ENCODE measurements at places on chromosomes 11 and 22. TPM values are rescaled to one million over a fixed set of nuclear protein-coding genes. Genes with fewer than 3 reads are reported as not detected.

DNA sequence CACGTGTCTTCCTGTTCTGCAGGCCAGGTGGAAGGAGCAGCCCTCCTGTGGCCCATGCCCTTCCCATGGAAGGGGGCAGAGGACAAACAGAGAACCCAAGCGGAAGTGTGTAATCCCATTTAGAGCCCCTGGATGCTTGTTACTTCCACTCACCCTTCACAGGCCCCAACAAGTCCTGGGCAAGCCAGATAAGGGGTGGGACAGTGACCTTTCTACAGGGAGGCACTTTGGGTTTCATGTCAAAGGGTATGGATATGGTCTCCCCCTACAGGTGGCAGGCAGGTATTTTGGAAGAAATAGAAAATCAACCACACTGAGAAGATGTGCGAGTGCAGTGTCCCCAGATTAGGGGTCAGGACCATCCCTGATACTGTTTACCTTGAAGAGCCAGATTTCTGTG, 11.4 kb downstream of the MPEG1 start:
- no peak for DNase-seq

- DNase-seq, result no peak
Measured at GRCh38 chr11:12772324-12772723, 98.1 kb downstream of the TEAD1 start.

DNA sequence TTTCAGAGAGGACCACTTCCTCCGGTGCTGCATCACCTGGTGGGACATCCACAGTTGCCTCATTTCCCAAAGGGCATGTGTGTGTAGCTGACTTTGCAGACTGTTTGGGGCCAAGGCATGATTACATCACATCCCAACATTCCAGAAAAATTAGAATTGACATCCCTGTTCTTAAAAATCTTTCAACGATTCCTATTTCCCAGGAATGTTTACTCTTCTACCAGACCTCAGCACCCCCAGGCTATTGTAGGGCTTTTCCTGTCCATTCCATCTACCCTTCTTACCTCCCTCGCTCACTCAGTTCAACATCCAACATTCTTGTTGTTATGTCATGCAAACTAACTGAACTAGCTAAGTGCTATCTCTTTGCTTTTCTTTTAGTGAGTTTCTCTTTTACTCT, 37.3 kb downstream of the PIWIL4 start:
- DNase-seq, result no peak

DNA sequence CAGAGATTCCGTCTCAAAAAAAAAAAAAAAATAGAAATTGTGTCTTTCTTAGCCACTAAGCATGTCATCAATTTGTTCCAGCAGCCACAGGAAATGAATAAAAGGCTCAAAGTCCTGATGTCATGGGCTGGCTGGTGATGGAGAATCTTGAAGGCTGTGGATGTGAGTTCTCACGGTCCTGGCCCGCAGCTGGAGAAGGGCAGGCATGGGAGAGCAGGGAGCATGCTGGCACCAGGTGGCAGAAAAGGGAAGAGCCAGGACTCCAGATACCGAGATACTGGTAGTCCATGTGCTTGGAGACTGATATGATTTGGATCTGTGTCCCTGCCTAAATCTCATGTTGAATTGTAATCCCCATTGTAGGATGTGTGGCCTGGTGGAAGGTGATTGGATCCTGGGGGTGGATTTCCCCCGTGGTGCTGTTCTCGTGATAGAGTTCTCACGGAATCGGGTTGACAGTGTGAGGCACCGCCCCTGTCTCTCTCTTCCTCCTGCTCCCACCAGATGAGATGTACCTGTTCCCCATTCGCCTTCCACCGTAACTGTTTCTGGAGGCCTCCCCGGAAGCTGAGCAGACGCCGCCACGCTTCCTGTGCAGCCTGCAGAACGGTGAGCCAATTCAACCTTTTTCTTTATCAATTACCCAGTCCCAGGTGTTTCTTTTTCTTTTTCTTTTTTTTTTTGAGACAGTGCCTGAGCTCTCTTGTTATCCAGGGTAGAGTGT, 18.1 kb downstream of the MRGPRD start:
- no peak for DNase-seq

GRCh38 chr11:64726211-64726641, 3.2 kb upstream of the NRXN2 start:
- DNase-seq, result no peak

DNA sequence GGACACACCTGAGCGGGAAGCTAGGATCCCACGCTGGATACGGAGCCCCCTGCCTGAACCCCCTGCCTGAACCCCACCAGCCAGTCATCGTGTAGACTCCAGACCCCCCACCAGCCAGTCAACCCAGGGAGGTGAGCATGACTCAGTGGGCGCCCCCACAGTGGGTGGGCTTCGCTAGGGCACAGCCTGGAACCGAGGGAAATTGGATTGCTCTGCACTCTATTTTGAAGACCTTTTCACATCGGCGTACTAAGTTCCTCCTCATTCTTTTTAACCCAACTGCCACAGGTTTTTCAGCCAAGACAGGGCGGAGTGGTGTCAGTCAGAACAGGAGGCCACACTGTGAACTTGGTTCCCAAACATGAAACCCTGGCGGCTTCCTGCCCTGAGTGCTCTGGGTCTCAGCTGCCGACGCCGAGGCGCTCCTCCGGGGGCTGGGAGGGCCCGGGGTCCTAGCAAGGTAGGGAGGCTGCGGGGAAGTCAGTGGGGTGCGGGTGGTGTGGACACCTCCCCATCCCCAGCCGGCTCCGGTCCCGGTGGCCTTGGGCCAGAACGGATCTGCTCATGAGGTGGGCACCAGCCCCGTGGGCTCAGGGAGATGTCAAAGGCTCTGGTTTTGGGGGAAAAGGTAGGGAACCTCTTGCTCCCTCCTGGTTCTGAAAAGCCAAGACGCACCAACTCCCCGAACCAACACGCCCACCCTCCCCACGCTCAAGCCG, 57.0 kb downstream of the BRD1 start:
- DNase-seq, result no peak

GRCh38 chr11:94325681-94326080, 21.3 kb downstream of the IZUMO1R start:
- no peak for DNase-seq

- DNase-seq, result no peak
Measured at GRCh38 chr11:2996976-2997375, 4.8 kb upstream of the NAP1L4 start.

DNA sequence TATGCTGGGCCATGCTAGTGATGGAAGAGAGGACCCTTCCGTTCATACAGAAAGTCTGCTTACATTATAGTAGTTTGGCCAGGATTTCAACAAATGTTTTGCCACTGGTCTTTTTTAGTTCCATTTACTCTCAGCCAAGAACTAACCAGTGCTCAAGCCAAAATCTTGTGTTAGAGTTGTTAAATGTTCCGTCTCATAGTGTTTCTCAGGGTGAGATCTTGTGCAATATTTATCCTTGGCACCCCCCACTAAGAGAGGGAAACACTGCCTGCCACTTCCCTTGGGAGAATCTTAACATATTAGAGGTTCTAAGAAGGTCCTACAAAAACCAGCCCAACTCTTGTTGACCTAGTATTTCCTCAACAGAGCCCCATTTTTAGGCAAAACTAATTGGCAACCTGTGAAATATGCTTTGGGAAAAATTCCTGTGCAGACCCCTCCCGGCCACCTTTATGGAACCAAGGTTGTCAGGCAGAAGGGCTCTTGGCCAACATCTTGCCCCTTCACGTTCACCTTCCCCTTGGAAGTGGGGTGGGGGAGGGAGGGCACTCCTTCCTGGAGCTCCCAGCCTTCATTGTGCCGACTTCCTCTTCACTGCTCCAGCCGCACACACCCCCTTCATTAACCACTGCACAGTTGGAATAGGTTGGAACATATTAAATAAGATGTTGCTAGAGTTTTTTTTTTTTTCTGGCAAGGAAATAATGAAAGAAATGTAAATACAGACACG, 173.2 kb upstream of the SORL1-AS1 start:
- no peak for DNase-seq

DNA sequence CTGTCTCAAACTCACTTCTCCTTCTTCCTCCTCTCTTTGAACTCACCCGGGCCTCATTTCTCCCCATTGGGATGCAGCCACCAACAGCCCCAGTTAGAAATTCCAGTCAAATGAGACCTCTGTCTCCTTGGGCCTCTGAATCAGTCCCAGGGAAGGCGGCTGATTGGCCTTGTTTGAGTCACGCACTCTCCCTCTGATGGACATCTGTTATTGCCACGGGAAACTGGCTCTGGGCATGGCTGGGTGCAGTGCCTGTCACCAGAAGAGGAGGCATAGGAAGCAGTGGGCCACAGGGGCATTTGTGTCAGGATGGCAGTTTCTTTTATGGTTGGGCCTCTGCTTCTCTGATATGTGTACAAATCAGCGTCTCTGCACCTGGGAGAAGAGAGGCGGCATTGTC, 9.6 kb upstream of the WNT11 start:
- DNase-seq, result no peak

- DNase-seq, result no peak
Measured at GRCh38 chr22:37782340-37783168, 25.2 kb upstream of the GCAT start.

GRCh38 chr22:33400891-33401290, 342.7 kb upstream of the SYN3 start:
- DNase-seq, result no peak

DNA sequence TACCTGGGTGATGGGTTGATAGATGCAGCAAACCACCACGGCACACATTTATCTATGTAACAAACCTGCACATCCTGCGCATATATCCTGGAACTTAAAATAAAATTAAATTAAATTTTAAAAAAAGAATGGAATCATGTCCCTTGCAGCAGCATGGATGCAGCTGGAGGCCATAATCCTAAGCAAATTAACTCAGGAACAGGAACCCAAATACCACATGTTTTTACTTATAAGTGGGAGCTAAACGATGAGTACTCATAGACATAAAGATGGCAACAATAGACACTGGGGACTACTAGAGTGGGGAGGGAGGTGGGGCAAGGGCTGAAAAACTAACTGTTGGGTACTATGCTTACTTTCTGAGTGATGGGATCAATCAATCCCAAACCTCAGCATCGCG, 40.9 kb downstream of the CWC15 start:
- DNase-seq, result no peak

- DNase-seq, result no peak
Measured at GRCh38 chr22:42399315-42400271, 32.6 kb downstream of the NFAM1 start.

DNA sequence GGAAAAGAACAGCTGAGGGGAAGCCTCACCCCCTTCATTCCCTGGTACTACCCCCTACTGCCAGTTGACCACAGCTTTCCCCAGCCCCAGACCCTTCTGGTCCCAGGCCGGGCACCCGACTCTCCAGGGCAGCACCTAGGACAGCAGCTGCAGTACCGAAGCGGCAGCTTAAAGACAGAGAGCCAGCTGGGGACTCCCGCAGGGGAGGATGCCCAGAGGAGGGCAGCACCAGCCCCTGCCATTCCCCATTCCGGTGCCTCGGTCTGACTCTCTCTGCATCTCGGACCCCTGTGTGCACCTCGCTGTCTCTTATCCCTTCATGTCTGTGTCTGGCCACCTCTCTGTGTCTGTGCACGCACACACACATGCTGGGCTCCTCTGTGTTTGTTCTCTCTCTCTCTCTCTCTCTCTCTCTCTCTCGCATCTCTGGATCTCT, 9.4 kb downstream of the IGSF9B start:
- no peak for DNase-seq

- no peak for DNase-seq
Measured at GRCh38 chr22:30117256-30117655, 37.0 kb downstream of the HORMAD2 start.

- DNase-seq, result no peak
Measured at GRCh38 chr11:68682531-68682961, 1.8 kb upstream of the GAL start.

DNA sequence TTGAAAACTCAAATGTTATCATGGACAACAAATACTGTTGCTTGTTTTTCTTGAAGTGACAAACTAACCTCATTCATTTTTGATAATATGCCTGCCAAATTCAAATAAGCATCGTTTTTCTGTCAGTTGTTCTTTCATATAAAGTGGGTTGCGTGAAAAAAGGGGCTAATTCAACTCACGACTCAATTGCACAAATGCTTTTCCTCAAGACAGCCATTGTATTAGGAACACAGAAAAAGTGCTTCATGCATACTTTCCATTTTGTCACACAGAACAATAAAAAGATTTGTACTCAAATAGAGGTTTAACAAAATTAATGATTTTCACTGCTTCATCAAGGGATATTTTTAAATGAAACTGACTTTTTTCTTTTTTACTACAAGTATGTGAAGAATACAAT, 94.6 kb upstream of the ALKBH3 start:
- DNase-seq, result no peak

- DNase-seq, result no peak
Measured at GRCh38 chr22:49600468-49600867, 227.2 kb downstream of the BRD1 start.

DNA sequence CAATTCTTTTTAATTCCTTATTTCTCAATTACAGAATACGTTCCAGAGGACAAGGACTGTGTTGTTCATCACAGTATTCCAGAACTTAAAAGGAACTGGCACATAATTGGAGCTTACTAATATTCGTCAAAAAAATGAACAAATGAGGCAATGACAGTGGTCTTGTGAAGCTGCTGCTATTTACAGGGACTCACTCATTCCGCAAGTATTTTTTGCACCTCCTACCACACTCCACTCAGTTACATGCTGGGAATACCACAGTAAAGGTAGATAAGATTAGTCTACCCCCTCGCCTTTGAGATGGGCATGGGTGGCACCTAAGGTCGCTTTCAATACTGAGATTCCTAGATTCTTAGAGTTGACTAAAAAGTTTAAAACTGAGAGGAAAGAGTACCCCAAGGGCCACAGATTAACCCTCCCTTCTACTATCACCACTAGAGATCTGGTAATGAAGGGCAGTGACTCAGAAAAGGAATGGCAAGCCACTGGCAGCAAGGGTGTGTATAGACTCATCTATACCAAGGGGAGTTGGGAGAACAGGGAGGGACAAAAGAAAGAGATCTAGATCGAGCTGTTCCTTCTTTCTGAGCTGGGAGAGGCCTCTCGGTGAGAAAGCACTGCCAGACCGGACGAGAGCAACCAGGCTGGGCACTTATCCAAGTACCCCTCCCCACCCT, 85.0 kb downstream of the RPL27A start:
- DNase-seq, result no peak

DNA sequence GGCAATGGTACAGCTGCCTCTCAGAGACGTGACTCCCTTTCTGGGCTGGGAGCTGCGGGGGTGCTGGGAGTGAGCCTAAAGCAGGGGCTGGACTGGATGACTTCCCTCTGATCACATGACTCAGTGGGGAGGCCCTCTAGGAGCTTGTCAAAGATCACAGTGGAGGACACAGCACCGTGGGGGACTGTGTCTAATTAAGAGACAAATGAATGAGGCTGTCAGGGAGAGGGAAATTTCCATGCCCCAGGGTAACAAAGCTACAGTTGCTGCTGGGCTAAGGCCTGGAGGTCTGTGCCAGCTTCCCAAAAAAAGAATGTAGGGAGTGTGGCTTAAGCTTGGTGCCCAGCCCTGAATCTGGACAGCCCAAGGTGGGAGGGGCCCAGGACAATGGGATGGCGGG, 262.8 kb upstream of the PLET1 start:
- no peak for DNase-seq

- no peak for DNase-seq
Measured at GRCh38 chr11:132821014-132821413, 711.3 kb downstream of the OPCML start.

Gene CARD18
- total RNA-seq, result not detected

Gene TUB
- 1.3 TPM for total RNA-seq

Gene TIMM8B
- total RNA-seq, result 101 TPM

Gene FGF3
- total RNA-seq, result not detected

Gene APOC3
- total RNA-seq, result not detected

Gene NCF4
- total RNA-seq, result not detected

Gene SLC22A9
- not detected for total RNA-seq

All from pulmonary artery endothelial cell (primary cell).